ENCODE measurements at places on chromosomes 5 and 9. TPM values are rescaled to one million over a fixed set of nuclear protein-coding genes. Genes with fewer than 3 reads are reported as not detected.

Gene NACC2
- total RNA-seq, result 32.4 TPM

Gene AGXT2
- total RNA-seq, result not detected

Gene BAAT
- total RNA-seq, result 0.23 TPM

Gene NR5A1
- total RNA-seq, result not detected

Gene HTR1A
- total RNA-seq, result not detected

Gene TMEM232
- 1.7 TPM for total RNA-seq

Gene GRIA1
- total RNA-seq, result 0.59 TPM

Gene PCDHB9
- total RNA-seq, result 0.18 TPM

Gene SNCB
- total RNA-seq, result not detected

Data from smooth muscle cell of the umbilical artery (primary cell).